Esophagus mucosa (tissue), 1 donor: ENCODE measurements at places on chromosomes 13 and 19.
A peak's percentile ranks its signal among the peaks of the same experiment; 100 is the strongest.

DNA sequence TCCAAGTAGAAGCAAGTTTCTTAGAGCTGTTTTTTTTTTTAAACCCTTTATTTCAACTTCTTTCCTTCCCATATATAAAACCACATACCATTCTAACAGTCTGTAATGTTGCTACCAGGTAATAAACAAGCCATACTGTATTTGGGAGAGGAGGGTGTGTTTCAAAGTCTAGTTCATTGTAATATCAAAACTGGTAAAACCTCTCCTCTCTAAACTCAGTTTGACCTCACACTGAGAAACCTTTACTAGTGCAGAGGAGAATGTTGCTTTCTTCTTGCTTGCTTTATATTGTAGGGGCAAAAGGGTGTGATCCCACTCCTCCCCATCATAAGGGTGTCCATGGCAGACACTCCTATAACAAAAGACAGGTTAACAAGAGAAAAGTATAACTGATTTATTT lies 155.1 kb downstream of the GGACT start:
- ATAC-seq: peak; percentile 83

DNA sequence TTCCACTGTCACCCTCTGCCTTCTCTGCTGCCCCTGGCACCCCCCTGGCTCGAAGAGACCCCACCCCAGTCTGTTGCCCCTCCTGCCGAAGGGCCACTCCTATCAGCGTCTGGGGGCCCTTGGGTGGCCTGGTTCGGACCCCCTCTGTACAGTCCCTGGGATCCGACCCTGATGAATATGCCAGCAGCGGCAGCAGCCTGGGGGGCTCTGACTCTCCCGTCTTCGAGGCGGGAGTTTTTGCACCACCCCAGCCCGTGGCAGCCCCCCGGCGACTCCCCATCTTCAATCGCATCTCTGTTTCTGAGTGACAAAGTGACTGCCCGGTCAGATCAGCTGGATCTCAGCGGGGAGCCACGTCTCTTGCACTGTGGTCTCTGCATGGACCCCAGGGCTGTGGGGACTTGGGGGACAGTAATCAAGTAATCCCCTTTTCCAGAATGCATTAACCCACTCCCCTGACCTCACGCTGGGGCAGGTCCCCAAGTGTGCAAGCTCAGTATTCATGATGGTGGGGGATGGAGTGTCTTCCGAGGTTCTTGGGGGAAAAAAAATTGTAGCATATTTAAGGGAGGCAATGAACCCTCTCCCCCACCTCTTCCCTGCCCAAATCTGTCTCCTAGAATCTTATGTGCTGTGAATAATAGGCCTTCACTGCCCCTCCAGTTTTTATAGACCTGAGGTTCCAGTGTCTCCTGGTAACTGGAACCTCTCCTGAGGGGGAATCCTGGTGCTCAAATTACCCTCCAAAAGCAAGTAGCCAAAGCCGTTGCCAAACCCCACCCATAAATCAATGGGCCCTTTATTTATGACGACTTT lies 2.0 kb downstream of the ZFP36 start:
- ATAC-seq: no peak

DNA sequence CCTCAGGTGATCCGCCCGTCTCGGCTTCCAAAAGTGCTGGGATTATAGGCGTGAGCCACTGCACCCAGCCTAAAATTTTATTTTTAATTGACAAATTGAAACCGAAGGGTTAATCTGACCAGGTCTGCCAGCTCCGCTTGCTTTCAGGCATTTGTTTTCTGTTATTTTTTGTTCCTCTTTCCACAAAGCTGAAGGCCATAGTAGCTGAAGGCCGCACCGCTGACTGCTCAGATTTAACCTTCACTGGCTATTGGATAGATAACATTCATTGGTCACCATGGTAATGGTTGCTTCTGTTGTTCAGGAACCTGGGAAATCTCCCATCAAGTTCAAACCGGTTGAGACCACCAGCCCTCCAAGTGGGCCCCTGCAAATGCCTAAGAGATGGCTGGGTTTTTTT lies 124.5 kb upstream of the USP29 start:
- no peak for ATAC-seq

GRCh38 chr19:49441210-49441959 lies at the start of gene SLC17A7:
Gene SLC17A7, minus strand, starts transcription at chr19:49441527. Its CDS starts 148 bp downstream, at chr19:49441379.
- no peak for ATAC-seq

DNA sequence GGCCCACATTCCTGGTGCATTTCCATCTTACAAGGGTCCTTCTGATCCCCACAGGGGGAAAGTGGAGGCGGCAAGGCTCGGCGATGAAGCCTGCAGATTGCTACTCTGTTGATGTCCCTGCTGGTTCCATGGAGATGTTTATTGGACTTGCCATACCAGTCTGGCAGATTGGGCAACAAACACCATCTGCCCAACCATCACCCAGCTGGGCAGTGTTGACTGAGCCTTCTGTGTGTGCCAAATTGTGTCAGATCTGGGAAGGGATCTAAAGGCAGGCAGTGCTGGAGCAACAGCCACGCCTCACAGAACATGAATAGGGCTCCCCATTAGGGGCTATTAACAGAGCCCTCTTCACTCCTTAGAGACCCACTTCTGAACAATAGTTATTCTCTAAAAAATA lies 35.0 kb downstream of the FLT1 start:
- ATAC-seq: no peak

DNA sequence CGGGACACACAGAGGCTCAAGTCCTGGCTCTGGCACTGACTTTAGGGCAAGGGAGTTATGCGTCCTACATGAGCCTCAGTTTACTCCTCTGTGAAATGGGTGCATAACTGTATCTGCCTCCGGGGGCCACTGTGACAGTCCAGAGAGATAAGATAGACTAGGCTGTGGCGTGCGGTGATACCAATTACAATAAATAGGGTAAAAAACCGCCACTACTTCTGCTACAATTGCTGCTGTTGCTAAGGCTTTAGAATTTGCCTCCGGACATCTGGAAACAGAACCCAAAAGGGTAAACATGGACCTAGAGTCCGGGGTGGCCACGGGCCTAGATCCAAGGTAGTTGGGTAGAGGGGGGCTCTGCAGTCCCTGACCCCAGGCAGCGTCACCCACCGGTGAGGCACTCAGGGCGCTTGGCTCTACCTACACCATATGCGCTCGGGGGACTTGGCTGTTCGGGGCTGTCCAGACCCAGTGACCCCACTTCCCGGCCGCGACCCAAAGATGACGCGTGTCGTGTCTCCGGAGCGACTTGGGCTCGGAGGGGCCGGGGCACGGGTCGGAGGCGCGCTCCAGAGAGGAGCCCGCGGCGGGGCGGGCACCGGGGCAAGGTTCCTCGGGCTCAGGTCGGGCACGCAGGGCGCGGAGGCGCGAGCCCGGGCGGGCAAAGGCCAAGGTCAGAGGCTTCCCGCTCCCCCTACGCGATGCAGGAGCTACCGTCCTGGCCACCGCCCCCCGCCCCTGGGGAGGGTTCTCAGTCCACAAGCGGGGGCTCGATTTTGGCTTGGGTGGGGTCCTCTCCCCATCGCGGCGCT lies 1.1 kb downstream of the INSR start:
- ATAC-seq: peak; percentile 16

DNA sequence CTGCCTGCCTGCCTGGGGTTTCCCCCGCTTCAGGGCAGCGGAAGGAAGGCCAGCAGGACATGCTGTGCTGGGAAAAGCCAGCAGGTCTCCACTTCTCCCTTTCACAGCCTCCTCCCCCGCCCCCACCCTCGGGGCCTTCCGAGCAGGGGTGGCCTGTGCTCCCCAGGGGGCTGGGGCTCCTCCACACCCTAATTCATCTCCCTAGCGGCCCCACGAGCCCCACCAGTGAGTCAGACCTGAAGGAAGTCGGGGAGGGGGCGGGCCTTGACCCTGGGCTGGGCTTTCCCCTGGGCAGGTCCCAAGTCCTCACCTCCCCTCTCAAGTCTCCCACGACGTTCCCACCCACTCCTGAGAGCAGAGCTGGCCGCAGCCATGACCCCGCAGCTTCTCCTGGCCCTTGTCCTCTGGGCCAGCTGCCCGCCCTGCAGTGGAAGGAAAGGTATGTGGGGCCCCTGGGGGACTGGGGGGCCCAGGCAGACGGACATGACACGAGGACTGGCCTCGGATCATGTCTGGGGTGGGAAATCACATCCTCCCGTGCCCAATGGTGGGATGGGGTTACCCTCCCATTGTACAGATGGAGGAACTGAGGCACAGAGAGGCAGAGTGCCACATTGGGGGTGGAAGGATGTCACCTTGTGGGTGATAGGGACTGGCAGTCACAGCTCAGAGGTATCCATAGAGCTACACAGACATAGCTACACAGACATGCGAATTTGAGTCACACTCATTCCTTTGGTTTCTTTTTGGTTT lies at the start of gene EBI3:
EBI3 (plus strand) TSS at position 345 of the 753 bp plus-strand sequence; CDS start at position 373, 28 bp downstream.
- ATAC-seq: peak; percentile 12

GRCh38 chr19:47107953-47108746 lies 5.4 kb downstream of the ZC3H4 start:
- ATAC-seq: peak; percentile 15

GRCh38 chr13:40613192-40613818 lies 53.1 kb downstream of the FOXO1 start:
- ATAC-seq: no peak

- ATAC-seq: no peak
Observed at GRCh38 chr13:32277839-32278238, 37.3 kb downstream of the ZAR1L start.

DNA sequence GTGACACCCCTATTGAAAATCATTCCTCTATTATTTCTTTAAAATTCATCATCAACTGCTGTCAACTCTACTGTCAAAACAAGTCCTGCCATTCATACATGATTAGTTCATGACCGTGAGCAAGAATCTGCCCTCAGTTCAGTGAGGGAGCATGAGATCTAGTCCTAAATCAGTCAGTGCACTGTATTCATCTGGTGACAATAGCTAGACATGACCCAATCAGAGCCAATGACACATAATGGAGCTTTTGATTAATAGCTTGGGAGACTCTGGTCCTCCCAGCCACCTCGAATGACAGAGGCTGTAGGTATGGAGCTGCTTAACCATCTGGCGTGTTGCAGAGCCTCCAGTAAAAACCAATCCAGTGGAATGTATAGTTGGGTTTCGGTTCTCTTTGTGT lies 46.9 kb upstream of the ARGLU1 start:
- no peak for ATAC-seq

DNA sequence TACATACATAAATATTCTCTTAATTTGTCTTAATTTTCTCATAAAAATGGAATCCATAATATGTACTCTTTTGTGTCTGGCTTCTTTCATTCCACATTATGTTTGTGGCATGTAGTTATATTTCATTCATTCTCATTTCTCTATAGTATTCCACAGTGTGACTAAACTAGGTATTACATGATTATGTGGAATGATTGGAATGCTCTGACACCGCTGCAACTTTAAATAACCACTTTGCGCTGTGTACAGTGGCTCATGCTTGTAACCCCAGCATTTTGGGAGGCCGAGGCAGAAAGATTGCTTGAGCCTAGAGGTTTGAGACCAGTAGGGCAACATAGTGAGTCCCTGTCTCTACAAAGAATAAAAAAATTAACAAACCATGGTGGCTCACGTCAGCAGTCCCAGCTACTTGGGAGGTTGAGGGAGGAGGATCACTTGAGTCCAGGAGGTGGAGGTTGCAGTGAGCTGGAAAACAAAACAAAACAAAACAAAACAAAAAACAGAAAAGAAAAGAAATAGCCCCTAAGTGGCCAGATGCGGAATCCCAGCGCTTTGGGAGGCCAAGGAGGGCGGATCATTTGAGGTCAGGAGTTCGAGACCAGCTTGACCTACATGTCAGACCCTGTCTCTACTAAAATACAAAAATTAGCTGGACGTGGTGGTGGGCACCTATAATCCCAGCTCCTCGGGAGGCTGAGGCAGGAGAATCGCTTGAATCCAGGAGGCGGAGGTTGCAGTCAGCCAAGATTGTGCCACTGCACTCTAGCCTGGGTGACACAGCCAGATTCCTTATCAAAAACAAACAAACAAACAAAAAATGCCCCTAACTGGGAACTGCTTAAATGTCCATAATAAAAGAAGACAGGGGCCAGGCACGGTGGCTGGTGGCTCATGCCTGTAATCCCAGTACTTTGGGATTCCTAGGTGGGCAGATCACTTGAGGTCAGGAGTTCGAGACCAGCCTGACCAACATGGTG lies 8.0 kb upstream of the SAE1 start:
- no peak for ATAC-seq

DNA sequence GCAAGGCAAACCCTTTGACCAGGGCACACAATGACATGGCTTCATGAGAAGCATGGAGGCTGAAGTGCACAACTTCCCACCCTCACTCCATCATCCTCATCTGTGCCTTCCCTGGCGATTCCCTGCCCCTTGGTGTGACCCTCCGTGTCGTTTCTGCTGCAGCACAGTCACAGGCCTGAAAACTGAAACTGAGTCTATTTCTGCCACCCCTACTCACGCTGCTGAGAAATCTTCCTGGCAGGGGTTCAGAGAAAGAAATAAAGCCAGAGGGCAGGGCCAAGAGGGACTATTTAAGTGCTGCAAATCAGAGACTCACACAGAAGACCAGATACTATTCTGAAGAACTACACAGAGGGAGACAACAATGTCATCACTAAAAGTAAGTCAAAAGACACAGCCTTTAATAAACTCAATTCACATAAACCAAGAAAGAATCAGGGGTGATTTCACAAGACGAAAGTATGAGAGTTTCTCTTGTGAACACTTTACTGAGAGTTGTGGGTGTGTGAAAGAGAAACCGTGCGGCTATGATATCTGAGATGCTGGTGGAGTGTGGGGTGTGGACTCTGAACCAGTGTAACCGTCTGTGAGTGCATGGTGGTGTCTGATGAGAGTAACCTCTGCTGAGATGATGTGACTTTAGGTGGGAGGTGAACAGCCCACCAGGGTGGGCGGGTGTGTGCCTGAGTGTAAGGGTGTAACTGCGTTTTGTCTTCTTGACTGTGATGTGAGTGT lies 23.5 kb downstream of the LGALS16 start:
- ATAC-seq: no peak

DNA sequence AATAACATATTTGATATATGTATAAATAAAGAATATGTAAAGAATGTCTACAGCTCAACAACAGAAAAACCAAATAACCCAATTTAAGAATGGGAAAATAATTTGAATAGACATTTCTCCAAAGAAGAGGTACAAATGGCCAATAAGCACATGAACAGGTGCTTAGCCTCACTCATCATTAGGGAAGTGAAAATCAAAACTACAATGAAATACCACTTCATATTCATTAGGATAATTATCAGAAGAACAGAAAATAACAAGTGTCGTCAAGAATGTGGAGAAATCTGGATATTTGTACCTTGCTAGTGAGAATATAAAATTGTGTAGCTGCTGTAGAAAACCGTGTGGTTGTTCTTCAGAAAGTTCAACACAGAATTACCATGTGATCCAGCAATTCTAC lies 8.4 kb upstream of the SUPT20H start:
- no peak for ATAC-seq
